ENCODE measurements at places on chromosomes 6 and 20. TPM values are rescaled to one million over a fixed set of nuclear protein-coding genes. Genes with fewer than 3 reads are reported as not detected.
A peak's percentile ranks its signal among the peaks of the same experiment; 100 is the strongest.

DNA sequence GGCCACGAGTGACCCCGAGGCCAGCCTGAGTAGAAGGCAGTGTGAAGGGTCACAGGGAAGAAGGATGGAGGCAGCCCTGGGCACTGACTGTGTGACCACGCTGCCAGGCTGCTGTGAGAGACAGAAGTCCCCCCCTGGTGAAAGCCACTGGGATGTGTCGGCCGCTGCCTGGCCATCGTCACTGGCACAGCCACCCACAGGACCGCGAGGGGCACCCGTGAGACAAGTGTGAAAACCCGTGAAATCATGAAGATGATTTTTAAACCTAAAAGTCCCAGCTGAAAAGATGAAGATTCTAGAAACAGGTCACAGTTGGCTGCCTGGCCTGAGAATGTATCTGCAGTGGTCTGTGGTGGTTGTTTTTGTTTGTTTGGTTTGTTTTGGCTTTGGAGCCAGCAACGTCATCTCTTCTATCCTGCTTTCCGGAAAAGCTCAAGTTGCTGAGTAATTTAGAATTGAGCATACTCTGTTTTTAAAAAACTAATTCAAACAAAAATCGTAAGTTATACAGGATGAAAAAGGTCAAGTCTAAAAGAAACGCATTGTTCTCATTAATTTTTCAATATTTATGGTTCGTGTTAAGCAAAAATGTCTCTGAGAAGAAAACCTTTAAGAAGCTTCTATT, 94.7 kb downstream of the HUS1B start:
- DNase-seq = no peak

- peak; percentile 97 for DNase-seq
Observed at GRCh38 chr6:26204332-26205160, 117.3 kb downstream of the HFE start.

GRCh38 chr6:7246401-7247178, 66.4 kb downstream of the SSR1 start:
- DNase-seq = no peak

DNA sequence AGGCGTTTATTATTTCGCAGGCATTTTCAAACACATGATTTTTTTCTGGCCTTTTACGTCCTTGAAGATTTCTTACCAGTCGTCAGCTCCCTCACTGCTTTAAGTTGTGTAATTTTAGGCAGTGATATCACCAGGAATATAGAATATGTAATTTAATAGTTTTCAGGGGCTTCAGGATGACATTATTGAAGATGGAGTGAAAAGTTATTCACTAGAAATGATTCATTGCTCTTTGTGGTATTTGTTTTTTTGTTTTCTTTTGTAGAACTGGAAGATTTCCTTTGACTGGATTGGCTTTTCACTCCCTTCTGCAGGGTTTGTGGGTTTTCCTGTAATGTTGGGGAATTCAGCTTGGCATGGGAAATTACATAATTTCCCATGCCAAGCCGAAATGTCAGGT, 2.0 kb downstream of the LRRC1 start:
- DNase-seq = no peak

GRCh38 chr6:7267071-7267465, 45.9 kb downstream of the SSR1 start:
- DNase-seq = no peak

DNA sequence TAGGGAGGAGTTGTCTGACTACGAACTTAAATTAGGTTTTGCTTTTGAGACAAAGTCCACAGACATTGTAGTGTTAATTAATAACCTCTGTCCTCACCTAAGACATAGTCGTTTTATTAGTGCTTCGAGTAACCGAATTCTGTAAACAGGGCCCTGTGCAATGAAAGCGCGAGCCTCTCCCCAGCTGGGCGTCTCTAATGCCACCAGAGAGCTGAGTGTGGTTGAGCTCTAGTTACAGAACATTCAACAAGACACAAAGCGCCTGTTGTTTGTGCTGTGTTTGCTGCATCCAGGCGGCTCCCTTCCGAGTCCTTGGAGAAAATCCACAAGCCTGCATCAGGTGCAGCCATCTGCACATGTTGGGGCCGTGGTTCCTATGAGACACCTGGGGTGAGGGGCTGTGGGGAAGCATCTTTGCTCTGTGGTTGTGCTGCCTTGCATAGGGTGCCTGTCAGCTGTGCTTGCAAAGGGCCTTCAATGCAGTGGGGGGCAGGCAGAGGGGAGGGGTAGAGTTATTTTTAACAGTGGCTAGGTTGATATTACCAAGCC, 63.9 kb downstream of the CD164 start:
- DNase-seq = no peak

GRCh38 chr6:33808641-33809180, 4.9 kb upstream of the MLN start:
- no peak for DNase-seq

DNA sequence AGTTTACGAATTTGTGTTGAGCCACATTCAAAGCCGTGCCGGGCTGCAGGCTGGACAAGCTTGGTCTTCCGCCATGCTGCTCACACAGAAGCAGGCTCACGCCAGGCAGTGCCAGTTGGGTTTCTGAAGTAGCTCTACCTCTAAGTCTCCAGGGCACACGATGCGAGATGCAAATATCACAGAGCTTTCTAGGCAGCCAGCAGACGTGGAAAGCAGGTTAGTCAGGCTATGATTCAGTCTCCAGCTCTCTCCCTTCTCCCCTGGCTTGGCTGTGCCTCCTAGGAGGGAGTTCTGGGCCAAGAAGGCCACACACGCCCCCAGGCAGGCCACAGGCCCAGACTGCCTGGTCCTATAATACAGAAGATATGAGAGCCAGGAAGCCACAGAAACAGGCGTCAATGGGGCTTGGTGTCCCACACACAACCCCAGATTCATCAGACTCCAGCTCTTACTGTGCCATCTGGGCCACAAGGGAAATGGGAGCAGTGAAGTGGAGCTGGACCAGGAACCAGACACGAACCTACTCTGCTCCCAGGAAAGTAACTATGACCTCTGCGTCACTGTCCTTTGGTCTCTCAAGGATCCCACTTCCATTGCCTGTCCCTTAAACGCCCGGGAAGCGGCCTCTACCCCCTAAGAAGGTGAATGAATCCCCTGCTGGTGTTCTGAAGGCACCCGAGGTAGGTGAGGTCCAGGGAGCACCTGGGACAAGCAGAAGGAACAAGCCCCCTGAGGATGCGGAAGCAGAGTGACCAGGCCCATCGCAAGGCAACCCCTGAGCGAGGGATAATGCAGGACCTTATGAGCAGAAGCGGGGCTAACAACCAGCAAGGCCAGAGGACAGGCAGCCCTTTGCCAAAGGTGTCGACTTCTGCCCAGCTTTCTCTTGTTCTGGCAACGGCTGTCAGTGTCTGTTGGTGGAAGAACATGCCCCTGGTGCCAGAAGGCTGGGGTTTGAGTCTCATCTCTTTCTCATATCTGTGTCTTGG, 61.2 kb downstream of the GFOD1 start:
- no peak for DNase-seq

DNA sequence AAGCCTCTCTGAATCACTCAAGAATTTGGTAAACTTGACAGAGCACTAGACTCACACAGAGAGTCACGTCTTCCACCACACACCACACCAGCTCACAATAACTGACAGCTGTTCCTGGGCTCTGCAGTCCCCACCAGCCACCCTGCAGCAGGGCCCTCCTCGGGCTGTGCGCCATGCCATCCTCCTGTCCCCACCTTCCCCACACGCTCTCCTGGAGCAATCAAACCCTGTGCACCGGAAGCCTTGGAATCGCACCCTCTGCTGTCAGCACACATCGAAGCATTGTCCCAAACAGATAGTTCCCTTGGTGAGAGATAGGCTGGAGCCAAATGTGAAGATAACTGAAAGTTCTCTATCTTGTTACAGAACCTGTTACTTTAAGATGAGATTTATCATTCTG, 191.0 kb downstream of the TBXT start:
- no peak for DNase-seq

GRCh38 chr6:80689716-80690395, 583.4 kb downstream of the BCKDHB start:
- DNase-seq = no peak

DNA sequence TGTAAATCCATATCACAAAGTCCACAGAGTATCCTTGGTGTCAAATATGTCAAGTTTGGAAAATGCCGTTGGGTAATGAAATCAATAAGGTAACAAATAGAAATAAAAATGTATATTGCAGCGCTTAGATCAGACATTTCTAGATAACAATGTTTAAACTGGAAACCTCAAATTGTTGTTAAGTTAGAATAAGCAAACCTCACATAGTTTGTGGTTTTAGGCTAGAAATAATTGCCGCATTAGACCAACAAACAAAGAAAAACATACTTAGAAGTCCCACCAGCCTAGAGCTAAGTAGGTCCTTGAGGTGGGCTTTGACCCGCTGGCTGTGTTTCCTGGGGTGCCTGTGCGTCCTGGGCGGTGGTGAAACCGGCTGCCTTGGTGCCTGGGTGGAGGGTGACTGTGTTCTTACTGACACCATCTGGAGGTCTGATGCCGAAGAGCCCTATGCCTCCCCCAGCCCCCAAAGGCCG, 71.4 kb downstream of the DACT2 start:
- DNase-seq = no peak

- no peak for DNase-seq
Observed at GRCh38 chr20:42419814-42420532, 769.7 kb downstream of the PTPRT start.

The C6orf132 gene
- 18.9 TPM for total RNA-seq

The PABPC1L gene
- 27.2 TPM for total RNA-seq

The RHAG gene
- not detected for total RNA-seq

The EEF1A2 gene
- total RNA-seq = 18.0 TPM

The SLC35D3 gene
- total RNA-seq = not detected

The FAM162B gene
- 0.25 TPM for total RNA-seq

The RBM24 gene
- 4.2 TPM for total RNA-seq

The LTB gene
- 19.3 TPM for total RNA-seq
